ENCODE measurements at places on chromosomes 2 and 18. TPM values are rescaled to one million over a fixed set of nuclear protein-coding genes. Genes with fewer than 3 reads are reported as not detected.

CD8A gene
- total RNA-seq = 3.9 TPM

COLEC12 gene
- 15.9 TPM for total RNA-seq

ERICH2 gene
- 1.3 TPM for total RNA-seq

FSIP2 gene
- total RNA-seq = 0.94 TPM

UGT1A4 gene
- total RNA-seq = not detected

PLEK gene
- total RNA-seq = 32.9 TPM

TCF4 gene
- total RNA-seq = 108 TPM
